ENCODE measurements at places on chromosomes 2 and 18.

- no peak for DNase-seq
Measured at GRCh38 chr2:67922080-67922785, 140.6 kb downstream of the C1D start.

GRCh38 chr18:76456018-76456750, 38.9 kb downstream of the ZNF516 start:
- no peak for DNase-seq

- DNase-seq = no peak
Measured at GRCh38 chr2:238561230-238561629, 134.5 kb downstream of the ASB1 start.

GRCh38 chr2:137151731-137152130, 386.4 kb downstream of the THSD7B start:
- no peak for DNase-seq

GRCh38 chr2:105118960-105119359, 81.1 kb downstream of the MRPS9 start:
- no peak for DNase-seq

DNA sequence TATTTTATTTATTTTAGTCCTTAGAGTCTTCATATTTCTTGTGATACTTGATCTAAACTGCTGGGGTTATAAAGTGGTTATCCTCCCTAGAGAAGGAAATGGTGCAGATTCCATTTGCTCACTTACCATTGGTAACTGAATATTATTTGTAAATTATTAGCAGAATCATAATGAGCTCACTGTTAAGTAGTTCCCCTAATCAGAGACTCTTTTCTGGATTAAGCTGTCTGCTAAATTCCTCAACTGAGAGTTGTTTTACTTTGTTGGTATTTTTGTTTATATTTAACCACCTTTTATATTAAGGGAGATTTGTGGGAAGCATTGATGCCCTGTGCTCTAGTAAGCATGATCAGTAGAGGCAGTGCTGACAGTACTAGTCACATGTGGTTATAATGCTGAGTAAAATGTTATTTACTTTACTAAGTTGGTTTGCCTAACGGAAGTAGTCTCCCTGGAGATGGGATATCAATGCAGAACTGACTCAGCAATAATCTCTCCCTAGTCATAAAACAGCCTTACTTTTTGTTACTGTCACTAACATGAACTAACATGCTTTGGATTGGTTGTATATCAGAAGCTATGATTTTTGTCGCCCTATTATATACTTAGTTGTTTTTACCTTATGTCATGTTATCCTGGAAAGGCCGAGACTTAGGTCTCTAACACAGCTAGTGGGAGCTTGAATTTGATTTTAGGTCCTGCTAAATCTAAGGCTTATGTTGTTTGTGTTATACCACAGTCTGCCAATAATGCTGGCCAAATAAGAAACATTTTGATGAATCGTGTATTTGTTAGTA, 166.7 kb downstream of the MCFD2 start:
- DNase-seq = no peak

DNA sequence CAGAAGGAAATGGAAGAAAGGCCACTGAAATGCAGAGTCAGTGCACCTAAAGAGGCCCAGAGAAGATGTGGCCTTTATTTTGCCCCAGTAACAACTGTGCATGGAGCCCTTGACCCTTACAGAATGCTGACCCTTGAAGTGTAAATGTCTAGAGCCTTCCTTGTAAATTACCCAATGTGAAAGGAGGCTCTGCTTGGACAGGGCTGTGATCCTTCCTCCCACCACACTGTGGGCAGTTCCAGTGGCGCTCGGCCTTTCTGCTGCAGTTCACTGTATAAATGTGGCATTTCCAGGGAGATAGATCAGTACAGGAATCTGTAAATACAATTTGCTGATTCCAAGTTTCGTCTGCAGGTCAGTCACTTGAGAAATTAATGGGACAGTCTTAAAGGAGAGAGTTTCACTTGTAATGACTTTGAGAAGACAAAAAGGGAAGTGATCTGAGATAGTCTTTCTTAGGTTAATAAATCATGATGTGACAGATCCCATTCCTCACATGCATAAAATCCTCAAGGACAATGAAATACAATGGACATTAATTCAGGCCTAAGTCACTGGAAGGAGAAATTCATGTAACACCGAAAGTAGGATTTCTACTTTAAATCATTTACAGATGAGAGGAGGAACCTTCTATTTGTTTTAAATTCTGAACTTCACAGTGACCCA, 133.8 kb upstream of the LMAN1 start:
- no peak for DNase-seq

GRCh38 chr2:39728941-39729351, 50.1 kb downstream of the THUMPD2 start:
- peak; percentile 25 for DNase-seq

DNA sequence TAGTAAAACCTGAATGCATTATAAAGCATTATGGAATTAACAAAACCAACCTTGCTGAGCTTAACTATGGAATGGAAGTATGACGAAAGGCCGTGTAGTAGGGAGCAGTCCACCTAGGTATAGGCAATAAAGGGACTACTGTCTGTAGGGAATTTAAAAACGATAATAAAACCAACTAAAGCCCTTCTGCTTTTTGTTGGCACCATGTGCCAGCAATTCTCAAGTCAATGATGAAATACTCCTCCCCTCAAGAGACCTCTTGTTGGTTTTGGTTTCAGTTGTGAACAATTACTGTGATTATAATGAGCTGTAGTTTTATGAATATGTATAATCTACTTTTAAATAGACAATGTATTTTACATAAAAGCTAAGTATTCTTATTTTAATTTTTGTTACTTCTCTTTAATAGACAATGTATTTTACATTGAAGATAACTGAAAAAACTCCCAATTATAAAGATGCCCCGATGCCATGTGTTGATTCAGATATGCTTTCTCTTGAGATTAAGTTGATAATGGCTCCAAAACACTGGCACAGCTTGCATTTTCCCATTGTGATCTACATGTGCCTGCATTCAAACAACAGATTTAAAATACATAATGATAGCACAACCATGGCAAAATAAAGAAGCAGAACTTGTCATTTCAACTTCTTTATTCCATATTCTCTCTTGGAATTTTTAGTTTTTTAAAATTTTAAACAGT, 55.5 kb upstream of the ZDBF2 start:
- DNase-seq = no peak

- peak; percentile 19 for DNase-seq
Measured at GRCh38 chr2:74515981-74516633, 1.9 kb downstream of the TLX2 start.

DNA sequence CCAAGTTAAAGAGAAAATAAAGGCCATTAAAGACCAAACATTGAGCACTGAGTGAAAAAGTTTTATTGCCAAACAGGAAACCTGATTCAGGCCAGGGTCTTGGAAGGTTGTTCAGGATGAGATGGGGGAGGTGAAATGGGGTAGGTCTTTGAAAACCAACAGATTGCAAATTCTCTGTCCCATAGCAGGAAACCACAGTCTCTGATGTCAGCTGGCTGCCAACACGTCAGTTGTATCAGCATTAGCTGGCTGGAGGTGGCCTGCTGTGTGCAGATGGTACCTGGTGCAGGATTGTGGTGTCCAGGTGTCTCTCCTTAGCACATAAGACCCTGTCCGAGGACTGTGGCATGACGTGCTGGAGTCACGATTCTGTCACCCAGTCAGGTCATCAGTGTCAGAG, 106.3 kb downstream of the MSH2 start:
- DNase-seq = no peak

- DNase-seq = no peak
Measured at GRCh38 chr2:229071292-229071976, 199.7 kb downstream of the PID1 start.

- no peak for DNase-seq
Measured at GRCh38 chr2:3322311-3322970, 55.2 kb downstream of the EIPR1 start.

DNA sequence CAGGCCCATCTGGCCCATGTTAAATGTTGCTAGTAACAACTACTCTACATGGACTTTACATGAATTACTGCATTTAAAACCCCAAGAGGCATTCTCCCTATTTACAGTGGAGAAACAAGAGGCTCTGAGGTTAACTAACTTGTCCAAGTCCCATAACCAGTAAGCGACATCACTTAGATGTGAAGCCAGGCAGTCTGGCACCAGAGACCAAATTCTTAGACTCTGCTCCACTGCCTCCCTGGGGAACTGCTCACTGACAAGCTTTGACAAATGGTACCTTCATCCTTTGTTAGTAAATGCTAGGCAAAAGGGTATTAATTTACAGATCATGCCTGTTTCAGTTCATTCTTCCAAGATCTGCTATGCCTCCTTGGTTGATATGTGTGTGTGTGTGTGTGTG, 124.8 kb downstream of the AFF3 start:
- DNase-seq = no peak

DNA sequence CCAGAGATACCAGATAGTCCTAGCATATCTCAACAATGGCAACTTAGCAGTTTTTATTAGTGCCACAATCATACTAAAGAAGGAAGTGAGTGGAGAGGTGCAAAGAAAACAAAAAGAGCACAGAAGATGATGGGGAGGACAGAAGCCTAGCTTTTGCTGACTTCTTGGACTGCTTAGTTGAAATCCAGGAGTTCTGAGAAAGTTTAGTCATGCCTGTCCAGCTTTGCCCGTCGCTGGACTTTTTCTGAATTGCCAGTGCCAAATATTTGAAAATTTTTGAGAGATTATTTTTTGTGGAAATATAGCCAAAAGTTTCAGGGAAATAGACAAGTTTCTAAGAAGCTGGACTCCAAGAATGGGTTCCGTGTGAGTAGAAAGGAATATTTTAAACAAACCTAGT, 558.7 kb upstream of the TNP1 start:
- no peak for DNase-seq

DNA sequence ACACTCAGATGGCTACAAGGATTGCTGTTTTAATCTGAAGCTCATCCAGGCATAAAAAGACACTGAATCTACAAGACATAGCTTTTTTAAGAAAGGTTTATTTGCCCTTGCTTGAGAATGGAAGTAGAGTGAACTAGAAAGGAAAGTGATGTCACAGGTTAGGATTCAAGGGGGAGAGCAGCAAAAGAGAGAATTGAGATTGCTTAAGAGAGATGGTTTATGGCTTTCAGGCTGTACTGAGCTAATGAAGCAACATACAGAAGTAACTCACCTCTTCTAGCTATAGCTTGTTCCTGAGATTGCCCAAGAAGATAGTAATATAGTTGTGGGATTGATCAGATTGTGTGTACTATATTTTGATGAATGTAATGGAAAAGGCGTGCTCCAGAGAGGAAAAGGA, 26.1 kb upstream of the ACVR2A start:
- no peak for DNase-seq

DNA sequence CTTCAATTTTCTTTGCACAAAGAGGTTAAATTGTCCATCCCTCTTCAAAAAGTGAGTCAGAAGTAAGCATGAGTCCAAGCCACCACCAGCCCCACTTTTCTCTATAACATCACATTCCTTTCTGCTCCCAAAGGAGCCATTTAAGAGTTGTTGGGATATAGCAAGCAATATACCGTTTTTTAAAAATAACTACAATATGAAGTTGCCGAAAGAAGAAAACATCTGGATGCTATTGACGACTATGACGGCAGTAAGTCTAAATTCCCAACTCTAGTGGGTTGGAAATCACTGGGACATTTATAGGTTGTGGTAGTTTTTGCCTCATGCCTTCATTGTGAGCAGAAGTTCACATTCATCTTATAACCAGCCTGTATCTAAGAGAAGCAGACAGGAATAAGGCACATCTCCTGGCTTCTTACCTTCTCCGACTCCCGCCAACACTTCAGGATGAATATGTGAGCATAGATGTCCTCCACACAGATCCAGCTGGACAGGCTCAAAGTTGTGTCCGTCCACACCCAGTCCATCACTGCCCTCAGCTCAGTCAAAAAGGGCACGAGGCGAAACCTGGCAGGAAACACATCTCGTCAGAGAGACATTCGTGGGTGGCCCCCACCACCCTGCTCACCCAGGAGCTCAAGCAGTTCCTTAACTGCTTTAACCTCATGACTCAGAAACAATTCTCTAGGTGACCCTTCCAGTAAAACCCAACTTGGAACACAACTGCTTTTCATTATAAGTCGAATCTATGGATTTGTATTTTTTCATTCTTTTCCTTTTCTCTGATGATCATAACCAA, 163.6 kb downstream of the NAPG start:
- DNase-seq = no peak

DNA sequence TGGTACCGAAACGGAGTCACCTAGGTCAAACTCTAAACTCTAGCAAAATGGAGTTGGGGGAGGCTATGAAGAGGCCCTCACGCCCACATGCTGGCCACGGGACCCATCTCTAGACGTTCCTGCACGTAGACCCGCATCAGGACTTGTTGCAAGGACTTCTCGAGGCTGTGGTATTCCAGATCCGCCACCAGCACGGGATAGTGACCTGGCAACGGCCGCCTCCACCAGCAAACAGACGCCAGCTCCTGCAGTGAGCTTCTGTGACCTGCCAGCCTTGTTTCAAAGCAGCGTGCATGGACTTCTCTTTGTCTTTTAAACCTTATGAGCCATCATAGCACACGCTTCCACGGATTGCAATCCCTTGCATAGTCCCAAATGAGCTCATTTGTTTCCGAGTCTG, 40.3 kb upstream of the RALBP1 start:
- no peak for DNase-seq

DNA sequence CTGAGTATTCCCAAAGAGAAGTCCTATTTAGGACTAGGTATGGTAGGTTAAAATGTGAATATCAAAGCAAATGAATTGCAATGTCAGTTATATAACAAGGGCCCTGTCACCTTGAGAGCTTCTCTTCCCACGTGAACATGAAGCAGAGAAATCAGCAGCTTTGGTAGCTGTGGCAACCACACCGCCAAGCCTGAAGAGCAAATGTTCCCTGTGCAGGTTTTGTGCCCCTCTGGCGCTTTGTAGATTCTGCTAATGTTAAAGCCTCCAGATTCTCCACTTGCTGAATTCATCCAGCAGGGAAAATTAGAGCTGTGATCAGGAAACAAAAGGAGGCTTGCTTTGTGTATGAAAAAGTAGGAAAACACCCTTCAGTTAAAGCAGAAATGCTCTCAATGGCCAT, 322.6 kb downstream of the RBM43 start:
- DNase-seq = no peak

GRCh38 chr2:208479342-208479741, 72.8 kb downstream of the PTH2R start:
- DNase-seq = no peak

- no peak for DNase-seq
Measured at GRCh38 chr2:55118643-55119083, 68.4 kb upstream of the RTN4 start.

DNA sequence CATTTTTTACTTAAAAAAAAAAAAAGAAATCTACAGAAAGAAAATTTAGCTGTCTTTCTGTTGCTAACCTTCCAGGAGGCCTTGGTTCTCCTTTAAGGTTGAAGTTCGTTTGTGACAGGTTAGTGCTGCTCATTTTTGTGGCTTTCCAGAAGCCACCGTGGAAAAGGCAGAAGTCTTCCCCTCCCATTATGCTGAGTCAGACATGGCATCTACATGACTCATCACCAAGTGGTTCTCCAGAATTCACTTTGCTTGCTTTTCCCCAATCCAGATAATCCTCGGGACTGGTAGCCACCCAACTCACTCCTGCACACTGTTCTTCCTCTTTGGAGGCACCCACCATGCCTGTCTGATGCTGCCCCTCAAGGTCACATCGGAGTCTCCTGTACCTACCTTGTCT, 228.7 kb downstream of the PIK3C3 start:
- peak; percentile 9 for DNase-seq

- no peak for DNase-seq
Measured at GRCh38 chr2:41910126-41910525, 137.7 kb upstream of the PKDCC start.
